ENCODE measurements at places on chromosomes 5 and 9.

DNA sequence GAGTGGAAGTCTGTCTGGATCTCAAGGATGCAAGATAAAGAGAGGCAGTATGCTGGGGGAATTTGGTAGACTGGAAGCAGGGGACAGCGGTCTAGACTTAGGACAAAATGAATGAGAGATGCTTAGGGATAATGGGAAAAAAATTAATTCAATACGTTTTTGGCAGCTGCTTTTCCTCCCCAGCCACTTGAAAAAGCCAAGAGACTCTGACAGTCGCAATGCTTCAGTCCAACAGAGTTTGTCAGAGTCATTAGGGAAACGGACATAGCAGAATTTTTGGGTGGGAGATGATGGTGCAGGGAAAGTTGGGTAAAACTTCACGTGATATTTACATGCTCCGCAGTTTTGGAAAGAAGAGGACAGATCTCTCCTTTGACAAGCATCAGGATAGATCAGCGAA, 129.7 kb downstream of the GOLPH3 start:
- no peak for DNase-seq

DNA sequence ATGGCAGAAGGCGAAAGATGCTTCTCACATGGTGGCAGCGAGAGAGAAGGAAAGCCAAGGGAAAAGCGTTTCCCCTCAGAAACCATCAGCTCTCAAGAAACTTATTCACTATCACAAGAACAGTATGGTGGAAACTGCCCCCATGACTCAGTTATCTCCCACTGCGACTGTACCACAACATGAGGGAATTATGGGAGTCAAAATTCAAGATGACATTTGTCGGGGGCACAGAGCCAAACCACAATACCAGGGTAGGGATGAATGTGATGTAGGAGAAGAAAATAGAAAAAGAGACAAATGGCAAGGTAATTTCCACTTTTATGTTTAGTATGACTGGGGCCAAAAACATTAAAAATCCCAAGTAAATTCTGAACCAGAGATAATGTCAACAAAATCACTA, 216.8 kb downstream of the TRIM36 start:
- DNase-seq, result no peak

DNA sequence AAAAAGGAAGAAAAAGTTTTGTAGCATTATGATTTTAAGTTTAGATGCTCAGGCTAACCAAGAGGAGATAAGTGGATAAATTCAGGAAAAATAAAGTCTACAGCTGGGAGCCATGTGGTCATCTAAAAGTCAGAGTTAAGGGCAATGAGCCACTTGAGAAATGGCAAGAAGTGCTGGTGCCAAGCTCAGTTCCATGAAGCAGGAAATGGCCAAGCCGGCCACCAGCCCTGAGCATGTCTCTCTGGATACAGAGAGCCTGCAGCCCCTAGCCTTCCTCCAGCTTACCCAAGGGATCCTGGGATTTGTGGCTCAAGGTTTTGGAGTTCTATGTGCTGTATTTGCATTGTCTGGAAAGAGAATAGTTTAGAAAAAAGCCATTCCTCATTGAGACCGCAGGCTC, 12.2 kb upstream of the S1PR3 start:
- DNase-seq, result no peak

DNA sequence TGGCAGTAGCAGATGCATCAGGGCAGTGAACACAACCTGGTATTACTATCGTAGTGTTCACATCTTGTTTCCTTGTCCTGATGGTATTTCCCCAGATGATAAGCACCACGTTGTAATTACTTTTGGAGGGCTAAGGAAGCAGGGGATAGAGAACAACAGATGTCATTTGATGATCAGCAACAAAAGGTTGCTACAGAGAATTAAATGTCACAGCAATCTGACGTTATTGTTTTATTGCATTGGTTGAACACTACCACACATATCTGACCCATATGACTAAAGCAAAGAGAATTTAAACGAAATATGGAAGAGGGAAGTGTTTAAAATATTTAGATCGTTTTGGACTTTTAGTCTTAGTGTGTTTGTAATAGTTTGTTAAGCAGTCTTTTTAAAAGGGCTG, 408.3 kb downstream of the SH3GL2 start:
- DNase-seq, result no peak

DNA sequence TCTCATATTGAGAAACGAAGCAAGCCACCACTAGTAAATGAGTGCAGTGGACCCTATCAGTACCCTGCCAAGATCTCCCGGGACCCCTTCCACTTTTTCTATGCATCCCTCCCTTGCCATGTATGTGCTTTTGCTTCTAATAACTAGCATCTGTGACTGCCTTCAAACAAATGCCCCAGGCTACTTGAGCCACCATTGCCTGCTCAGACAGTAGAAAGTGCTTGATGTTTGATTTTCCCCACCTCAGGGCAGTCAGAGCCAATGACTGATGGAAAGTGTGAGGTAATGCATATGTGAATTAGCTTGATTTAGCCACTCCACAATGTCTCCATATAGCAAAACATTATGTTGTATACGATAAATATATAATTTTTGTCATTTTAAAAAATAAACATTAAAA, 797.3 kb upstream of the ACO1 start:
- DNase-seq, result no peak

DNA sequence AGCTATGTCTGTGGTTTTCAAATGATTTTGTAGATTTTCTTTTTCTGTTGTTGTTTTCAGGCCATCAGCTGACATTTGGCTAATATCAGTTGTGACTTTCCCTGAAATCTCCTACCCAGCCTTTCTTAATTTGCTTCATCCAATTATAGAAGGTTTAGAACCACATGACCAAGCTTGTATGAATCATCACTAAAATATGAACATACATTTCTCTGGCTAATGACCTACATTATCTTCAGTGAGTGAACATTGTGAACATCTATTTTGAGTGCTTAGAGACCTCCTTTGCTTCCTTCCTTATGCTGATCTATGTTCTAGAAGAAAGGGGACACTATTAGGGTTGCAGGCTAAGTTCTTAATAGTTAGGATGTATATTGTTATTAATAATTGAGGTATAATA, 532.5 kb downstream of the RAB3C start:
- DNase-seq, result no peak

- DNase-seq, result no peak
These were observed 77.4 kb downstream of the UBE2R2 start for GRCh38 chr9:33894316-33894715.

GRCh38 chr9:70490478-70490877, 76.0 kb upstream of the KLF9 start:
- DNase-seq, result no peak

GRCh38 chr9:69168709-69169217, 5.3 kb upstream of the TJP2 start:
- peak; percentile 45 for DNase-seq

DNA sequence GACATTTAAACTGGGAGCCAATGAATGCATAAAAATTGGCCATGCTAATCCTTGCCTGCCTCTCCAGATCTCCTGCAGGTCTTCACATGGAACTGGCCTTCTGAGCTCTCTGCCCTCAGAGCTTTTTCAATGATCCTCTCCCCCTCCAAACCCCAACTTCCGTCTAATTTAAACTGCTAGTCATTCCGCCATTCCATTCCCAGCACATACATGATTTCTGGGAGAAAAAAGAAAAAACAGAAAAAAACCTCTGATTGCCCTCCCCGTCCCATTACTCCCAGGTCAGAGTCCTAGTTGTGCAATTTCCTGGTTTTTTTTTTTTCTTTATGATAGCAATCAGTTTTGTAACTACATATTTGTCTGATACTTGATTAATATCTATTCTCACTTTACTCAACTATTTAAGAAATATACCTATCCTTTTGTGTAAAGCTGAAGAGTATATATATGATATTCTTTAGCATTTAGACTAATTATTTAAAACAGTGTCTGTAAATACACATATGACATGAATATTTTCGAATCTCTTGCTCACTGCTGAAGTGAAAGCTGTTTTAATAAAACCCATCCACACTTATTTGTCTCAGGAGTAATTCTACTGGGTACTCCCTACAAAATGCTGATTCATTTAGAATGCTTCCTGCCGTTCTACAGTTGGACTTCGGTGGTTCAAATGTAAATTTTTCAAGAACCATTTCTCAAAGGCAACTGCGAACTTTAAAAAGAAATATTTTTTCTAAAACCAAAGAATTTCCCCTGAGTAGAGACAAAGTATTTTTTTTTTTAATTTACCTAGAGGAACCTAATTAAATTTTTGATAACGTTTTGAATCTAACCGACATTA, 1.6 kb downstream of the HINT1 start:
- DNase-seq, result no peak

GRCh38 chr5:74643111-74643562, 2.6 kb upstream of the ENC1 start:
- DNase-seq, result no peak

DNA sequence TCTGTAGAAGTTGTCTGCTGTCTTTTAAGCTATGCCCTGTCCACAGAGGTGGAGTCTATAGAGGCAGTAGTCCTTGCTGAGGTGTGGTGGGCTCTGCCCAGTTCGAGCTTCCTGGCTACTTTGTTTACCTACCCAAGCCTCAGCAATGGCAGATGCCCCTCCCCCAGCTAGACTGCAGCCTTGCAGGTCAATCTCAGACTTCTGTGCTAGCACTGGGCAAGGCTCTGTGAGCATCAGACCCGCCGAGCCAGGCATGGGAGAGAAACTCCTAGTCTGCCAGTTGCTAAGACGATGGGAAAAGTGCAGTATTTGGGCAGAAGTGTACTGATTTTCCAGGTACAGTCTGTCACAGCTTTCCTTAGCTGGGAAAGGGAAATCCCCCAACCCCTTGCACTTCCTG, 694.1 kb upstream of the CDH6 start:
- no peak for DNase-seq

- DNase-seq, result peak; percentile 59
These were observed 31.6 kb downstream of the PTGS1 start for GRCh38 chr9:122402403-122402871.

- no peak for DNase-seq
These were observed 1.1 kb downstream of the IL4 start for GRCh38 chr5:132674671-132675506.

DNA sequence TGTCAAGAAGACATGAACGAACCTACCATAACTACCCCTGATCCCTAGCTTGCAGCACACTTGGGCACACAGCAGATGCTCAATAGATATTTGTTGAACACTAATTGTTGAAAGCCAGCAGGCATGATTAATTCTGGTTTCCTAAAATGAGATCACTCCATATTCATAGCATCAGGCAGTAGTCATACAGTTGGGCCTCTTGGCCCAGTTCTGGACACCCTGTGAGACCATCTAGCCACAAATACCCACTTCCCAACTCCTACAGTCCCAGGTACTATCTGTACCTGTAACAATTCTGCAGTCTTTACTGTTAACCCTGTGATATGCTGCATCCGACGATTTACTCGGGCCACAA, 24.2 kb downstream of the P4HA2 start:
- DNase-seq, result no peak

GRCh38 chr5:94870511-94871183, 252.2 kb downstream of the SLF1 start:
- no peak for DNase-seq

DNA sequence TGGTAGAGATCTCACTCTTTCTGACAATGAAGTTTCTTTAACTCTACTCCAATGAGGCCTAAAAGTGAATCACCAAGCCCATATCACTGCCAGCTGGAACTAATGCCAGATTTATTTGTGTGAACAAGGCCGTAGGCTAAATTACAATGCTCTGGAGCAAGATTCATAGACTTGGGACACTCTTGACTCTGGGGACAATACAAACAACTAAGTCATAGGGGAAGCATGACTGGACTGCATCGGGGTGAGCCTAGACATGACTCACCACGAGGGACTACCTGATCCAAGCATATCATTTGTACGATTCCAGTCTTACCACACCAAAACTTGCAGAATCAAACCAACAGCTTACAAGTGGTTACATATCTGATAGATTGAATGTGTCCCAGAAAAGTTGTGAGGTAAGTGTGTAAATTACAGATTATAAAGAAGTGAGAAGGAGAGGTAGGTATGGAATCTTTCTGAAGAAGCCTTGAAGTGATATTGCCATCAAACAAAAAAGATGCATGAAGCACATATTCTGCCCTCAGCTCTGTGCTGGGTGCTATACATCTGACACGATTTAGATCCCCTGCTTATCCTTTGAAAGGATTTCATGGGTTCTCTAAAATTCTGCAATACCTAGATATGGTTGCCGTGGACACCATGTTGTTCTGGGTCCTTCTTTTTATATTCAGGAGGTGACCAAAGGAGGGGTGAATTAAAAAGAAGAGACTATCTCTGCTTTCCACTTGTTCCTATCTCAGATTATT, 199.3 kb upstream of the PDE4D start:
- DNase-seq, result no peak

- DNase-seq, result no peak
These were observed 1.5 kb upstream of the IL17B start for GRCh38 chr5:149380466-149381121.

GRCh38 chr5:61784341-61784740, 452.3 kb downstream of the ZSWIM6 start:
- DNase-seq, result no peak

GRCh38 chr9:93022721-93023520, 35.6 kb upstream of the SUSD3 start:
- DNase-seq, result no peak

DNA sequence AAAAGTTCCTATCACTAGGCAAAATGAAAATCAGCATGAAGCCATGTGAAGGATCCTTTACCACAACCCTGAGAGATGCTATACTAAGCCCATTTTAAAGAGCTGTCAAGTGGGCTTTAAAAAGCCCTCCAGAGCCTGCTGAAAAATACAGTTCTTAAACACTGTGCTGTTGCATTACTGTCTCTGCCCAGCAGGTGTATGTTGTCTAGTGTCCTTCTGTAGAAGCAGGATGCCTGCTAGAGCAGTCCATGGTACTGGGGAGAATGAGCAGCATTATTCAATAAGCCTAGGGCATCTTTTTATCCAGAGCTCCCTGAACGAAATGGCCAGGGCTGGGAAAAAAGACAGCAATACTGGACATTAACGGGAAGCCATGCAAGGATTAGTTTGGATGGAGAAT, 126.2 kb upstream of the PLCXD3 start:
- no peak for DNase-seq

DNA sequence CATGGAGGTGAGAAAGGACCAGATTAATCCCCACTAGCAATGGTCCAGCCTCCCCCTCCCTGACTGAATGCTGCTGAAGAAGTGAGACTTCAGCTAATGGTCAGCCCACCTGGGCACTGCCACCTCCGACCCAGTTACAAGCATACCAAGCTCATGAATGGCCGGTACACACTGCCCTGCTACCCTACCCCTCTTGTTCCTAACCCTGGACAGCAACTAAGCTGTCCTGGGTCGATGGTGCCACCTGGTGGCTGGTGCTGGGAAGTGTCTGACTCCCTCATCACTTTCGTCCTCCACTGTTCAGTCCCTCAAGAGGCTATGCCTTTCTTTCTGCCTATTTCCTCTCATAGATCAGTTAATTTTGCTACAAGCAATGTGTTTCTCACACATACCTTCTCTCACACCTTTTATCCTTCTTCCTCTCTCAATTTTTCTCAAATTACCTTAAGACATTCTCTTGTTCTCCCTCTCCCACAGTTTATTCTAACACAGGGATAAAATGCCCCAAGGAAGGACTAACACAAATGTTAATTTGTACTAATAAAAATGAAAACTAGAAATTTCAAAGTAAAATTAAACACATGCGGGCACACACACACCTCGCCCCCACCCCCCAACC, 42.4 kb downstream of the PAX5 start:
- DNase-seq, result peak; percentile 68
